ENCODE measurements at places on chromosomes 12 and 14.

GRCh38 chr12:54005531-54005852, 3.3 kb upstream of the HOXC8 start:
- no peak for DNase-seq

GRCh38 chr12:122137681-122138080, 36.3 kb downstream of the IL31 start:
- no peak for DNase-seq

GRCh38 chr12:117484901-117485300, 123.5 kb upstream of the NOS1 start:
- peak; percentile 79 for DNase-seq

- DNase-seq, result no peak
Measured at GRCh38 chr12:58608711-58609110, 311.6 kb downstream of the LRIG3 start.

Measured in renal cortical epithelial cell (primary cell).